ENCODE measurements at places on chromosomes 5 and 9.
A peak's percentile ranks its signal among the peaks of the same experiment; 100 is the strongest.

DNA sequence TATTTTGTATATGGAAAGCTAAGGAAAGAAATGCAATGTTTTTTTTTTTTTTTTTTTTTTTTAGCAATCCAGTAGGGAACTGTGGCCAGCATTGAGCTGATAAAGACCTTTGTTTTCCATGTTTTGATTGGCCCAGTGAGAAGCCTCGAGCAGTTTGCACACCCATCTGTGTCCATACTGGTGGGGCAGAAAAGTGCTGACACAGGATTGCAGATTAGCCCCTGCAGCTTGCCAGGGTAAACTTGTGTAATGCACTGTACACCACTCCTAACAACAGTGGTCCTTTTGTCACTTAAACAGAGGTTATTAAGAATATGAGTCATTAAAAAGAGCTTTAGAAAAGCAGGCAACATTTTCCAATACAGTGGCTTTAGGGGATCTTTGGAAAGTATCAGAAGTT lies 132.8 kb upstream of the CDKN2B start:
- no peak for DNase-seq

DNA sequence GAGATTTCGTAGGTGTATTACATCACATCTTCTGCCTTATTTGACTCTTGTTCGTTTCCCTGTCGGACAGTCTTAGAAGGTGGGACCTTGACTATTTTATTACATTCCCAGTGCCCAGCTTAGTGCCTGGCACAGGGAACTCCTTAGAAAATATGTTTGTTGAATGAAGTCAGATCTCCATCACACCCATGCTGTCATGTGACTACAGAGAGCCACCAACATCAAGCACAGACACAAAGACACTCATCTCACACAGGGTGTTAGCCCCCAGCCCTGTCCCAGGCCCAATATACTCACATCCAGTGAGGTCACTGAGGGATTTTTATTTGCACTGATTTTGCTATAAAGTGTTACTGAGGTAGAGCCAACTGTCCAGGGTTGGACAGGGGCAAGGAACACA lies 692 bp upstream of the SRA1 start:
- DNase-seq = no peak

GRCh38 chr9:96487029-96487396 lies 37.0 kb downstream of the HABP4 start:
- DNase-seq = no peak

DNA sequence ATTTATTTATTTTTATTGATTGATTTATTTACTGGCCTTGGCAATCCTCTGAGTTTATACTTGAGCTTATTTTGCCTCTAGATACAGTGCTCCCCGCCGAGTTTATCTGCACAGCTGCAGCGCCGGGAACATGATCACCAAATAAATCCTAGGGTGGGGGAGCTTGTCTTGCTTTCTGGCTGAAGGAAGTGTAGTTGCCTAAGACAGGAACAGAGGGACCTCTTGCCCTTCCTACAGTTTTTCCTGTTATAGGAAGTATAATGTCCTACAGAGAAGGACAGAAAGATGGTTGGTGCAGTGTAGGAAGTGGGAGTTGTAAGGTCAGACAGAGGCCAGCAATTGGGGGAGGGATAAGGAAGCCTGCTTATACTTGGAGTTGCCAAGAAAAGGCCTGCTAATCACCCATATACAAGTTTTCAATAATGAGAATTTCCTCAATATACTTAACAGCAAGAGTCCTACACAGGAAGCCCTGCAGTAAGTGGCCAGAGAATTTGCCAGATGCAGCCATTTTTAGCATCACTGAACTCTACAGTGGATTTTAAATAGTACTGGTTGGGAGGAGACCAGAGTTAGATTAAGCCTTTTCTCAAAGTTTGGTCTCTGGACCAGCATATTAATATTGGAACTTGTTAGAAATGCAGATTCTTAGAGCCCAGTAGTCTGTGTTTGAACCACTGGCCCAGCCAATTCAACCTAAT lies 7.7 kb downstream of the AOPEP start:
- no peak for DNase-seq

DNA sequence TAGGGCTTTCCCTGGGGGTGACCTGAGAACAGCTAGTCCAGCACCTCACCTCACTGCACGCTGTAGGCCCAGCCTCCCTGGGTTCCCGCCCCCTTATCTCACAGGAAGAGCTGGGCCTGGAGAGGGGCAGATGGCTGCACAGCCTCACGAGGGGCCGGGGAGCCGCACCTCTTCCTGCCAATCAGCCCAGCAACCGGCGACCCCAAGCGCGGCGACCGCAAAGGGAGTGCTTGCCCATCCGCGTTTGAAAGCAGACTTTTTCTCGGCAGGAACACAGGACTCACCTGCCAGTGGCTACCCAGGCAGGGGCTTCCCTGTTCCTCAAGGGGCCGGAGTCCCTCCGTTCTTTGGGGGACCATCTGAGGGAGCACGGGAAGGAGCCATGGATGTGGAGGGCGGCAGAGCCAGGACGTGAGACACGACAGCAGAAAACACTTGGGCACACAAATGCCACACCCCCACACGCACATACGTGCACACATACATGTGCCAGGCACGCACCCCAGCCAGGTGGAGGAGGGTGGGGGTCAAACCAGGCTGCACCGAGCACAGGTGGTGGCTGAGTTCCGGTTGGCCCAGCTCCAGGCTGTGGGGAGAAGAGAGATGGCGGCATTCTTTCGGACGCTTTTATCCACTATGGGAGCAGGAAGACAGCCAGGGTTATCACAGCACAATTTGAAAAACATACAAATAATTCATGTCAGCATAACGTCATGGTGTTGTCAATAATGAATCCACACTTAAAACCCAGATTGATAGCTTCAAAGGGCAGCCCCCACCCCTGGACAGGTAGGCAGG lies 11.3 kb downstream of the TMEM250 start:
- no peak for DNase-seq

- peak; percentile 11 for DNase-seq
These were observed 19.4 kb upstream of the RNF130 start for GRCh38 chr5:180090769-180091546.

- DNase-seq = no peak
These were observed 4.0 kb downstream of the ETF1 start for GRCh38 chr5:138538943-138539627.

DNA sequence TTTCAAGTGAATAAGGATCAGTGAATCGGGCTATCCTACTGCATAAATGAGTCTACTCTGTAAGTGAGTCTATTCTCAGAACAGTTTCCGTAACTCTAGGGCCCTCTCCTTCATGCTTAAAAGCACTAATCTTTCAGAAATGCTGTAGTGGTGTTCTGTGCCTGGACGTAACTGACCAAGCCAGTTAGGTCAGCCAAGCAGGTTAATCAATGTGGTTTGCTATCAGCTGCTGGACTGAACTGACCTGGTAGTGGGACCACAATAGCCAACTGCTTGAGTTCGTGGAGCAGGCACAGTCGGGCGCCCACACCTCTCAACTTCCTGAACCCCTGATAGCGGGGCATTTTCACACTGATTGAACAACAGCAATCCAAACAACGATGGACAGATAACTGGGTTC lies 6.8 kb downstream of the SLC1A3 start:
- no peak for DNase-seq

- DNase-seq = no peak
These were observed 17.8 kb upstream of the ERMP1 start for GRCh38 chr9:5850724-5851122.

GRCh38 chr9:122468735-122469134 lies 9.0 kb downstream of the OR1J1 start:
- no peak for DNase-seq

- no peak for DNase-seq
These were observed 35.4 kb upstream of the RLN1 start for GRCh38 chr9:5375091-5375490.

- DNase-seq = no peak
These were observed 218.9 kb downstream of the NXNL2 start for GRCh38 chr9:88753691-88754367.

DNA sequence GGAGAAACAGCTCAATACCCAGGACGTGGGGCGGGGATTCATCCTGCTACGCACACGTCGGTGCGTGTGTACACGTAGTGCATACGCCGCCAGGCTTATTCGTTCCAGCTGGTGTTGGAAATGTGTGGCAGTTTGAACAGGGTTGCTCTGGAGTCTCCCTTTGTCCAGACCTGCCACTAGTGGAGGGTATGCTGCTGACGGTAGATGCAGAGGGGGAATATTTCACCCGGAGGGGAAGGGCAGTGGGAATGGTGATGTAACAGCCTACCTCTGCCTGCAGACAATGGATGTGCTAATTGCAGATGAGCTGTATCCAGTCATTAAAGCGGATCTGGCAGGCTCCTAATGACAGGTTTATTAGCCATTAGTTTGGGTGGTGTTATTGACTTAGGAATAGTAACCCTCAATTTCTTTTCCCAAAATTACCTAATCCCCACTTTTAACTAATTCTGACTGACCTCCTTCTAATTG lies 142.7 kb downstream of the PAX5 start:
- no peak for DNase-seq

DNA sequence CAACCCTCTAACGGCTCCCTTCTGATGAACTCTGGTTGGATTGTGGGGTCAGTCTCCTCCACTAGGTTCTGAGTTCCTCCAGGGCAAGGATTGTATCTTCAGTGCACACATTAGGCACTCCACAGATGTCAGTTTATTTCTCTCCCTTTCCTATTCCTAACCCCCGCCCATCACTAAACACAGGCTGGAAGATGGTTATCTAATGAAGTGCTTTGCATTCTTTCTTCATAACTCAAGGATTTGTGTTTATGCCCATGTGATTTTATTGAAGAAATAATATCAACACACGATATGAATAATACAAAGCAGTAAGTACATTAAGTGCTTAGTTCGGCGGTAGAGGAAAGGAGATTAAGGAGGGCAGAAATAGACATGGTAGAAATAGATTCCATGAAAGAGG lies 4.4 kb upstream of the CREBRF start:
- no peak for DNase-seq

GRCh38 chr9:22047596-22047995 lies 38.5 kb upstream of the CDKN2B start:
- DNase-seq = no peak

GRCh38 chr5:148969291-148969690 lies 93.6 kb downstream of the SH3TC2 start:
- DNase-seq = no peak

GRCh38 chr9:93819905-93820304 lies 135.2 kb downstream of the BARX1 start:
- no peak for DNase-seq

DNA sequence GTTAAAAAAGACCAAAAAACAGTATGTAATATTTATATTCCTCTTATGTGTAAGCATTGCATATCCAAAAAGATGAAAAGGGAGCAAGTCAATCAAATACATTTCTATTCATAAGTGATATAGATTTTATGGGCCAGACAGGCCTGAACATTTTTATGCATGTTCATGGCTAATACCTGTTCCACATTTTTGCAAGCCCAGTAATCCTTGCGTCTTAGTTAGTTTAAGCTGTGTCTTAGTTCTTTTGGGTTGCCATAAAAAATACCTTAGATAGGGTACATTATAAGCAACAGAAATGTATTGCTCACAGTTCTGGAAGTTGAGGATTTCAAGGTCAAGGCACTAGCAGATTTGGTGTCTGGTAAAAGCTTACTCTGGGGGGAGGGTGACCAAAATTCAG lies 342.1 kb downstream of the TAF11L14 start:
- DNase-seq = no peak

- no peak for DNase-seq
These were observed 72.8 kb downstream of the APBA1 start for GRCh38 chr9:69599232-69599971.

DNA sequence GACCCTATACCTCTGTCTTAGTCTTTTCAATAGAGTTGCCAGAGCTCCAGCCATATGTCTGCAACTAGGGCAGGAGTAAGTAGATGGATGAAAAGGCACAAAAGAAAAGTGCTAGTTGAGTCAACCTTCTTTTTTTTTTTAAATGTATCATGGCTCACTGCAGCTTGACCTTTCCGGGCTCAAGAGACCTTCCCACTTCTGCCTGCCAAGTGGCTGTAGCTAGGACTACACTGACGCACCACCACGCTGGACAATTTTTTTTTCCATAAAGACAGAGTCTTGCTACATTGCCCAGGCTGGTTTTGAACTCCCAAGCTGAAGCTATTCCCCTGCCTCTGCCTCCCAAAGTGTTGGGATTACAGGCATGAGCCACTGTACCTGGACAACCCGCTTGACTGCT lies 27.3 kb downstream of the FOXE1 start:
- DNase-seq = no peak

- DNase-seq = no peak
These were observed 194.6 kb upstream of the KIF2A start for GRCh38 chr5:62111428-62111827.

DNA sequence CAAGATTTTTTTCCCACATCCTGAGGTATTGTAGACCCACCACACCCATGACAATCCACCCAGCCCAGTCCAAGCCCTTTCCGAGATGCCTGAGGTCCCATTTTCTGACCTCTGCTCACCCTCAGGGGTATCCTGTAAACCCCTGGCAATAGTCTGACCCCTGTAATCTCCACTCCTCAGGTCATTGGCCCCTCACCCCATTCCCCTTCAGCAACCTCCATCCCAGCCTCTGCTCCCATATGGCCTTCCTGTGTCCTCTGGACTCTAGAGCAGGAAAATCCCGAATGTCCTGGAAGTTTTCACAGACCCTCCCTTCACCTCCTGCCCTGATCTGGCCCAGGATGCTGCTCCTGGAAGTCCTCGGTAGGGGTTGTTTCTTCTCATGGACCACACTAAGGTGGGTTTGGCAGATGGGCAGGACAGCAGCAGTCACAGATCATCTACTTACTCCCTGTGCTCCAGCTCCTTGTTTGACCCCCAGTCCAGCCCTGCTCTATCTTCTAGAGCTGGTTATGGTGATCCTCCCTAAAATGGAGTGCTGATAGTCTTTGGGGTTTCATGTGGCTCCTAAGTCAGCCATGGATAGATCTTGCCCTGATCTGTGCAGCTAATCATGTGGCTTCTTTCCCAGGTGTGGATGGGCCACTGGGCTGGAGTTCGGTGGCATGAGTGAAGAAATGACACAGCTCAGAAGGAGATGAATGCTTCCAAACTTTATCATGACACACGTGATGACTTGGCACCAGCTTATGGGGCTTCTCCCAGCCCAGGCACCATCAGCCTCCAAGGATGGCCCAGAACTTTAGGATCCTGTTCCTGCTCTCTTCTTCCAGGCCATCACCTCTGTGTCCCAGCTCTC lies 12.0 kb upstream of the ACSL6 start:
- DNase-seq = no peak

GRCh38 chr9:94798708-94799107 lies 72.2 kb downstream of the AOPEP start:
- DNase-seq = no peak

- no peak for DNase-seq
These were observed 353.4 kb upstream of the PANK3 start for GRCh38 chr5:168932400-168933189.

GRCh38 chr5:102855681-102856388 lies 100.7 kb downstream of the PAM start:
- no peak for DNase-seq

DNA sequence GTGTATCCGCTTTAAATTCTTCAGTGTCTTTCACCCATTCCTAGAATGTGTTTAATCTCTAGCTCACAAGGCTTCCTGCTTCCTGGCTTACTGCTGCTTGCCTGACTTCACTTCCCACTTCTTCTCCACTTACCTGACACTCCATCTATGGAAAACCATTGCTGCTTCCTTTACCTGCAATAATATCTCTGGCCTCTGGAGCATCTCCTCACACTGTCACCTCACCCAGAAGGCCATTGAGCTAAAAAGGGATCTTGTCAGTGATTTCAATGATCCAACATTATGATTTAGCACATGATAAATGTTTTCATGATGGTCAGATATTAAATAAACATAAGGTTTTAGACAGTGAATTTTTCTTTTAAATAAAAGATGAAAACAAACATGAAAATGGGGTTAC lies 281.1 kb downstream of the MRPS30 start:
- DNase-seq = no peak

- DNase-seq = no peak
These were observed 38.9 kb downstream of the COL5A1 start for GRCh38 chr9:134680393-134681060.

Measured in hippocampal formation (tissue), 2 donors.